ENCODE measurements at places on chromosomes 13 and 19.

- peak; percentile 80 for DNase-seq
These were observed 169.6 kb upstream of the GPR12 start for GRCh38 chr13:26929971-26930730.

GRCh38 chr19:46189971-46190888 is 39.3 kb upstream of the IGFL1 start:
- DNase-seq, result no peak

DNA sequence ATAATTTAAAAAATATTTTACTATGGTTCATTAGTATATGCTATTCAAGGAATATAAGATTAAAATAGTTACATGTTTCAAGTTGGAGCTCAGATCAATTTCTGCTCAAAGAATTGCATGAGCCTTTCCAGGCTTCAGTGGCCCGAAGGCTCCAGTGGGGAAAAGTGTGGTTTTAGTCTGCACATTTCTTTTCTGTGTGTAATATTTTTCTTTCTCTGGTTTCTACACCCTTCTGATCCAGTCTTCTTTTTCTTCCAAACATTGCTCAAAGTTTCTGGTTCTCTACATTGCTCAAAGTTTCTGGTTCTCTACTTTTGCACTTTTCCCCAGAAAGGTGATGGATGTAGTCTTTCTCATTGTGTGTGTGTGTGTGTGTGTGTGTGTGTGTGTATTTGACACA is 64.7 kb upstream of the OXGR1 start:
- no peak for DNase-seq

DNA sequence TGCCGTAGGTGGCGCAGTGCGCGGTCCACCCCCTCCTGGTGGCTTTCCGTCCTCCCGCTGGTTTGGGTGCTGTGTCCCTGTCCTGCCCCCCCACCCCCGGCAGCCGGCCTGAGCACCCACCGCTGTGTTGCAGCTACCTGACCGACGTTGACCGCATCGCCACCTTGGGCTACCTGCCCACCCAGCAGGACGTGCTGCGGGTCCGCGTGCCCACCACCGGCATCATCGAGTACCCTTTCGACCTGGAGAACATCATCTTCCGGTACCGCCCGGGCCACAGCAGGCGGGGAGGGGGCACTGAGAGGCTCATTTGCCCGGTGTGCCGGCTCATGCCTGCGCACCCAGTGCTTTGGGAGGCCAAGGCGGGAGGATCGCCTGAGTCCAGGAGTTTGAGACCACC is 20.6 kb downstream of the GNA11 start:
- no peak for DNase-seq

DNA sequence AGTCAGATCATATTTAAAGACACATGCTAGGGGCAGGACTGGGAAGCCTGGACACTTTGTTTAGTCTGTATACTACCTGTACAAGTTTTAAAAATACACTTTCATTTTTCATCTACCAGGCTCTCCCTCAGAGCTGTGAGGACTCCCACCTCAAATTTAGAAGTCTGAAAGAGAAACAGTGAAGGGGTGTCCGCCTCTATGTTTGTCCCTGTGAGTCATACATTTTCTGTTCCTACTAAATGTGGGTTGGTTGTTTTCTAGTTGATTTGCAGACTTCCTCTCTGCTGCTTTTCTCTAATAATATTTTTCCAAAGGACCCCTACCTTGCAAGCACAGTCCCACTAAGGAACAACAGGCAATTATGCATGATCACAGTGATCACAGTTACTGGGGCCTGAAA is 110.5 kb downstream of the ENOX1 start:
- no peak for DNase-seq

DNA sequence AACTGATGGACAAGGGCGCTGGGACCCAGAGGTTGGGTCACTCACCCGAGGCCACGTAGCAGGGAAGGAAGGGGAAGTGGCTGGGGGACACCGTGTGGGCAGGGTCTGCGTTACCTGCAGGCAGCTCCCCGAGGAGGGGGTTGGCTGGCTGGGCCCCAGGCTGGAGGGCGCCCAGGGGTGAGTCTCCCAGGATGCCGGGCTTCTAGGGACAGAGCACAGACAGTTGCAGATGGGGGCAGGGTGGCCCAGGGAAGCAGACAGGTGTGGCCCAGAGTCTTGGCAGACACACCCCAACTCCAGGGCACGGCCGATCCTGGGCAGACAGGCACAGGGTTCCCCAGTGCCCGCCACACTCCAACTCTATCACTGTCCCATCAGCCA is 5.6 kb upstream of the FDX2 start:
- DNase-seq, result no peak

- DNase-seq, result no peak
These were observed 5.0 kb upstream of the LENG1 start for GRCh38 chr19:54164369-54165068.

GRCh38 chr19:56321989-56322440 is 7.4 kb upstream of the ZSCAN5A start:
- no peak for DNase-seq

DNA sequence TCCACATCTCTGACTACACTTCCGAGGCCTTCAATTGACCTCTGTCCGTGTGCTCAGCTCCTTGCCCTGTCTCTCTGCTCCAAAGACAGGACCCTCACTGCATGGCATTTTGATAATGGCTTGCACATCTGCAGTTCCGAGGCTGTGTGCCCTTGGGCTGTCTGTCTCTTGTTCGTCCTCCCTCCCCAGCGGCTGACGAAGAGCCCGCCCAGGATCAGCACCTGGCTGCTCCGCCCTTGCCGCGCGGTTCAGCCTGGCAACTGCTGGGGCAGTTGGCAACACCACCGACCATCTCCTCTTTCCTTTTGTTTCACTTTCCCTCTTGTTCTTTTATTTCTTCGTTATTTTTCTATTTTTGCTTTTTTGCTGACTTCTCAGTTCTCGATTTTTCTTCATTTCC is 270.4 kb downstream of the TEX29 start:
- no peak for DNase-seq

GRCh38 chr19:49812997-49813861 is at the start of gene FUZ:
Gene FUZ (minus strand): TSS chr19:49813292. CDS start chr19:49813106, 186 bp downstream.
- DNase-seq, result peak; percentile 99

GRCh38 chr19:14063105-14063504 is 1.2 kb upstream of the PALM3 start:
- DNase-seq, result no peak

DNA sequence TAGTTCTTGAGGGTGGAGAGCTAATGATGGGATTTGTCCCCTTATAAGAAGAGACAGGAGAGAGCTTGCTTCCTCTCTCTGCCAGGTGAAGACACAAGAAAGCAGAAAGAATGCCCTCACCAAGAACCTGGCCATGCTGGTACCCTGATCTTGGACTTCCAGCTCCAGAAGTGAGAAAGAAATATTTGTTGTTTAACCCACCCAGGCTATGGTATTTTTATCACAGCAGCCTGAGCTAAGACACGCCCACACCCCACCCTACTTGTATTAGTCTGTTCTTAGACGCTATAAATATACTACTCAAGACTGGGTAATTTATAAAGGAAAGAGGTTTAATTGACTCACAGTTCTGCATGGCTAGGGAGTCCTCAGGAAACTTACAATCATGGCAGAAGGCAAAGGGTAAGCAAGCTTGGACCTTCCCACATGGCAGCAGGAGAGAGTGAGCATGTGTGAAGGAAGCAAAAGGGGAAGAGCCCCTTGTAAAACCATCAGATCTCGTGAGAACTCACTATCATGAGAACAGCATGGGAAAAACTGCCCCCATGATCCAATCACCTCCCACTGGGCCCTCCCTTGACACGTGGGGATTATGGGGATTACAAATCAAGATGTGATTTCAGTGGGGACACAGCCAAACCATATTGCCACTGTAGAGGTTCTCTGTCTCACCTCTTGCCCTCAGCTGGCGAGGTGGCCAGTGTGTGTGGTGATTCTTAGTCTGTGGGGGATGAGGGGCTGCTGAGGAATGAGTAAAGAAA is 57.4 kb upstream of the RCBTB2 start:
- no peak for DNase-seq

GRCh38 chr13:49554387-49554786 is 31.0 kb downstream of the RCBTB1 start:
- DNase-seq, result no peak

DNA sequence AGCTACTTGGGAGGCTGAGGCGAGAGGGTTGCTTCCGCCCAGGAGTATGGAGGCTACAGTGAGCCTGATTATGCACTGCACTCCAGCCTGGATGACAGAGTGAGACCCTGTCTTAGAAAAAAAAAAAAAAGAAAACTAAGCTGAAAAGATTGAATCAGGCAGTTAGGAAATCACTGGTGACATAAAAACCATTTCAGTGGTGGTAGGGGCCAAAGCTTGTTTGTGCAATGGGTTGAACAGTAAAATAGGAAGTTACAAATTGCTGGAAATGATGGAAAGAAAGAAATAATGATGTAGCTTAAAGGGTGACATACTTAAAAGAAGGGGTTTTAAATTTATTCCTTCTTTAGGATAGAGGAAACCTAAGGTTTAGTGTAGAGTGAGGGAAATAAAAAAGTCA is 4.8 kb upstream of the OXGR1 start:
- no peak for DNase-seq
